ENCODE measurements at places on chromosomes 5 and 9.

DNA sequence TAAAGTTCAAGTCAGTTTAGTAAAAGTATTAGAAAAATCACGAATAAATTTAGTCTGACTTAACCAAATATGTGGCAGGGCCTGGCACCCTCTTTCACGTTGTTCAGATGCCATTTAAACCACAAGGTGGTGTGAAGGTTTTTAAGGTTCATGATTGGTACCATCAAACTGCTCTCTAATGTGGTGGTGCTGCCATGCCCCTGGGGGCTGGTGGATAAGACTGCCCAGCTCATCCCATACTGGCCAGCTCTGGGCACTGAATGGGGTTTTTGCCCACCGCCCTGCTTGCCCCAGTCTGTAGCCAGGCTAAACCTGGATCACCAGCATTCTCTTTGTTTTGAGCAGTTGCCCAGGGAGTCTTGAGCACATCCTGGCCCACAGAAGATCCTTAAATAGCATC lies 159.3 kb downstream of the GABBR2 start:
- no peak for DNase-seq

GRCh38 chr5:34684281-34684979 lies 28.3 kb downstream of the RAI14 start:
- DNase-seq = no peak

DNA sequence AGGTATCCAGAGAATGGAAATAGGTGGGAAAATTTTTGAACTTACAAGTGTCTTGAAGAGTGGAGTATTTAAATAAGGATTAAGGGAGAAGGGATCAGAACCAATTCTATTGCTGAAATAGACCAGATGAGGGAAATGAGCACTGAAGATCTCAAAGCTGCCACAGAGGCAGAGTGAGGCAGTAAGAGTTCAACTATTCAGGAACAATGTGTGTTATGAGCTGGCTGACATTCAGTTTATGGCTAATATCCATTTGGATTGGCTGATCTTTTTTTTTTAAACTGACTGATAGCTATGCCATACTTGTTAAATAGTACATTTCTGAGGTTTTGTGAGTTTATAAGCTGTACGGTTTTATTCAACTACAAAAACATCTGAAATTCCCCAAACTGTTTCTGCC lies 95.3 kb upstream of the GNA14 start:
- DNase-seq = no peak

GRCh38 chr9:93620881-93621820 lies 44.8 kb downstream of the PHF2 start:
- no peak for DNase-seq

DNA sequence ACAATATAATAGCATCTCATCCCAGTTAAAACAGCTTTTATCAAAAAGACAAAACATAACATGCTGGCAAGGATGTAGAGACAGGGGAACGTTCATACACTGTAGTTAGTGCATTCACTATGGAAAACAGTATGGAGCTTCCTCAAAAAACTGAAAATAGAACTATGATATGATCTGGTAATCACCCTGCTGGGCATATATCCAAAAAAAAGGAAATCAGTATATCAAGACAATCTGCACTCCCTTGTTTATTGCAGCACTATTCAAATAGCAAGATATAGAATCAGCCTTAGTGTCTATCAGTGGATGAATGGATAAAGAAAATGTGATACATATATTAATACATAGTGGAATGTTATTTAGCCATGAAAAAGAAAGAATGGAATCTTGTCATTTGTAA lies 88.5 kb downstream of the PBX3 start:
- DNase-seq = no peak

DNA sequence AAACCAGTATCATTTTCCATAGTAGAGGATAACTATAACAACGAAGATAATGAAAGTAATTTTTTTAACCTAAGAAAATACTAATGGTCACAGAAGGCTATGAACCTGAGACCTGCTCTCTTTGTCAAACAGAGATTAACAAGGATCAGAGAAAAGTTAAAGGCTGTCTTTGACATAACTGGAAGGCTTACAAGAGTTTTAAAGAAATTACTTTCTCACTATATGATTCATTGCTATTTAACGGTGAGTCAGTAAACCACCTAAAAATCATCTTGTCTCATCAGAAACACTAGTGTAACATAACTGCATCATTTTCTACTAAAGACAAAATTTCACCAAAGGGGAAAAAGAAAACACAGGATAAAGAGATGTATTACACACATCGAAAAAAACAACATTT lies 19.3 kb downstream of the MLANA start:
- no peak for DNase-seq

DNA sequence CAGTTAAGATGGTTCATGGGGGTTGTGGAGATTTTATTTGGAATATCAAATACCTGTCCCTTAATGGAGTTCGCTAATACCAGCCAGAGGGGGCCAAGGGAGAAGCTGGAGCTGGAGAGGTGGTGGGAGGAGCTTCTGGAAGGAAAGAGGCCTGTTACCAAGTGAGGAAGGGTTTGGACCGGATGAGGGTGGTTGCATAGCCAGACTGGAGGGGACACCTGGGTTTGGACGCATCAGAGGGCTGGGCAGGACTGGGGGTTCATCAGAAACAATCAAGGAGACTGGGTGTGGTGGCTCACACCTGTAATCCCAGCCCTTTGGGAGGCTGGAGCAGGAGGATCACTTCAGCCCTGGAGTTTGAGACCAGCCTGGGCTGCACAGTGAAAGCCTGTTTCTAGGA lies 111.8 kb upstream of the IER5L start:
- DNase-seq = no peak

DNA sequence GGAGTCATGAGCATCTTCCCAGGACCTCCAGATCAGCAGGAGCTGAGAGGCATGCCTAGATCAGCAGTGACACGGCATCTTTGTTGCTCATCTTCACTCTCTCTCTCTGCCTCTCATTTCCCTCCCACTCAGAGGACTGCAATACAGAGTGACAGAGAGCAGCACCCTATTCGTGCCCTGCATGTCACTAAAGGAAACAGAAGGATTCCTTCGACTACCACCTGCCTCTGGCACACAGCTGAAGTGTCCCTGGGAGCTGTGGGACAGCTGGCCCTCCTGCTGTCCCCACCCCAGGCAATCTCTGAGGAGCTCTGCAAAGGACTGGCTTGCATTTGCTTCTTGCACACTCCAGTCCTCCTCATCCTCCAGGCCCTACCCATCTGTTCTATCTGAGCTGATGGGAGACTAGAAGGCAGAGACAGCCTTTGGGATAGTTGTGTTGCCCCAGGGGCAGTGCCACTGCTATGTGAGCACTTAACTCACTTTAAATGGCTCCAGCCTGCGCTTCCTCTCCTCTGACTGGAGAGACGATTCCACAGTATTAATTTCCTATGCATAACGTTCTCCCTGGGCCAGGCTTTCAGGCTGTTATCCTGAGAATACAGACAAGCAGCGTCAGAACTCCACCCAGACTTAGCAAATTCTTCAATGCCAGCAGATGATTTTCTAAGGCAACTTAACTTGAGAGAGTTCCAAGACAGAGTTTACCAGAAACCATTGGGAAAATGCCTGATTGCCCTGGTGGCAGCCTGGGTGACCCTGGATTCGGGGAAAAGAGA lies 167.6 kb upstream of the MAP1B start:
- DNase-seq = no peak

- DNase-seq = no peak
These were observed 99.4 kb downstream of the OXCT1 start for GRCh38 chr5:41770799-41771198.

GRCh38 chr5:33939556-33940262 lies 3.5 kb downstream of the RXFP3 start:
- no peak for DNase-seq

All from activated CD4-positive, alpha-beta T cell treated with anti-CD3 and anti-CD28 coated beads, Interleukin-2, amount 50 U/mL, for 24 hours (primary cell).